Urothelium cell line (cell line): ENCODE measurements at places on chromosomes 11 and 22.

- no peak for DNase-seq
These were observed 20.7 kb downstream of the CDKN1C start for GRCh38 chr11:2864901-2865300.

DNA sequence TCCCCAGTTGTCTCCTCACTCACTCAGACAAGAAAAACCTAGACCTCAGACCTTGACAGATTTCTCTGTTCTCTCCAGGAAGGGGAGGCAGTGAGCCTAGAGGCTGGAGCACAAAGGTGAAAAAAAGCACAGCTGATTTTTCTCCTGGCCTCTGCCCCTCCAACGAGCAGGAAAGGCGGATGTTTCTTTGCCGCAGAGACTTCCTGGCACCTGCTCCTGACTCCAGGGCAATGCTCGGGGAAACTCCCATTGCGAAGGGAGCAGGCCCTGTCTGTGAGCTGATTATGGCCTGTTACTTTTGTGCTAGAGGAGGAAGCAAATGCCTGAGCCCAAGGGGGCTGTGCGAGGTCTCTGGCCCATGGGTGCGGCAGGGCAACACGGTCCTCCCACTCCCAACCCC, 25.4 kb downstream of the MS4A10 start:
- no peak for DNase-seq

GRCh38 chr22:40426594-40427333, 56.4 kb downstream of the SGSM3 start:
- DNase-seq = no peak

DNA sequence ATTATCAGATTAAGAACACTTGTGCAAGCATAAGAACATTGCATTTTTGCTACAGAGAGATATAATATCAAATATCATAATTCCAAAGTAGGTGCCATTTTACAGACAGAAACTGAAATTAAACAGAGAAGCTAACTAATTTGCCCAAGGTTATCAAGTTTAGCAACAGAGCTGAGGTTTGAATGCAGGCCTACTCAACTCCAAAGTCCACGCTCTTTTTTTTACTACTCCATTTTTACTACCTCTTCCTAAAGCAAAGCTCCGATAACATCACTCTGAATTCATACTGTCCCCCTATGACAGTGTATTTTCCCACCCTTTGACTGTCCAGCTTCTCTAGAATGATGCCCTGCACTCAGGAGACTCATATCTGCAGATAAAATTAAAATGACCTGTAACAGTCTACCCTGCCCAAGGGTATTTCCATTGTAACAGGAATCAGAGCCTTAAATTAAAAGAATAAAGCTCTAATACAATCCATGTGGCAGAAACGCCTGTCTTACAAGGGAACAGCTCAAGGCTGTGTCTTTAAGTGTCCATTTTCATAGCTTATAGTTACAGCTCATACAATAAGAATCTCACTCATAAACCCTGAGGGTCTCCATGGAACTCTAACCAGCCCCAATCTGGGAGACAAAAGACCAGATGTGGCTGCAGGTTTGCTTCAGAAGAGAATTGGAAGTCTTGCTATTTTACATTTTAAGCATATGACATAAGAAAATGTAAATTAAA, 36.8 kb downstream of the ALG9 start:
- no peak for DNase-seq

- DNase-seq = no peak
These were observed 273.4 kb downstream of the TTC28 start for GRCh38 chr22:28406246-28406645.

- DNase-seq = no peak
These were observed 297.2 kb upstream of the ANO5 start for GRCh38 chr11:21895686-21896085.

GRCh38 chr22:31750365-31751284, 693 bp upstream of the PRR14L start:
- no peak for DNase-seq

- no peak for DNase-seq
These were observed 54.6 kb upstream of the CHRM4 start for GRCh38 chr11:46445920-46446771.

DNA sequence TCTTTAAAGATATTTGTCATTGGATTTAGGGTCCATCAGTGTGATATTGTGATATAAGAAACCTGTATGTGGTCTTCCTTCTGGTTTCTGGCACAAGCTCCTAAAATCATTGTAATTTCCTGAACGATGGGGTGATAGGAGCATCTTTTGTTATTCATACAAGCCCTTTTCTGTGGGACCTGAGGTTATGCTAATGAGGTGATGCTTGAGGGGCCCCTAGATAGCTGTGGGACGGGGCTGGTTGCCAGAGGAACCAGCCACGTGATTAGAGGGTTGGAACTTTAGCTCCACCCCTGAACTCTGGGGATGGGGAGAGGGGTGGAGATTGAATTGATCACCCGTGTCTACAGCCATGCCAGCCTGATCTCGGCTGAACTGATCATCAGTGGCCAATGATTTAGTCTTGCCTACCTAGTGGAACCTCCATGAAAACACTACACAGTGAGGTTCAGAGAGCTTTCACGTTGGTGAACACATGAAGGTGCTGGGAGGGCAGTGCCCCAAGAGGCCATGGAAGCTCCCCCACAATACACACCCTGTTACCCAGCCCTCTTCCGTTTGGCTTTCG, 62.8 kb downstream of the BCR start:
- no peak for DNase-seq

GRCh38 chr11:96384156-96384555, 5.6 kb downstream of the CCDC82 start:
- DNase-seq = no peak

DNA sequence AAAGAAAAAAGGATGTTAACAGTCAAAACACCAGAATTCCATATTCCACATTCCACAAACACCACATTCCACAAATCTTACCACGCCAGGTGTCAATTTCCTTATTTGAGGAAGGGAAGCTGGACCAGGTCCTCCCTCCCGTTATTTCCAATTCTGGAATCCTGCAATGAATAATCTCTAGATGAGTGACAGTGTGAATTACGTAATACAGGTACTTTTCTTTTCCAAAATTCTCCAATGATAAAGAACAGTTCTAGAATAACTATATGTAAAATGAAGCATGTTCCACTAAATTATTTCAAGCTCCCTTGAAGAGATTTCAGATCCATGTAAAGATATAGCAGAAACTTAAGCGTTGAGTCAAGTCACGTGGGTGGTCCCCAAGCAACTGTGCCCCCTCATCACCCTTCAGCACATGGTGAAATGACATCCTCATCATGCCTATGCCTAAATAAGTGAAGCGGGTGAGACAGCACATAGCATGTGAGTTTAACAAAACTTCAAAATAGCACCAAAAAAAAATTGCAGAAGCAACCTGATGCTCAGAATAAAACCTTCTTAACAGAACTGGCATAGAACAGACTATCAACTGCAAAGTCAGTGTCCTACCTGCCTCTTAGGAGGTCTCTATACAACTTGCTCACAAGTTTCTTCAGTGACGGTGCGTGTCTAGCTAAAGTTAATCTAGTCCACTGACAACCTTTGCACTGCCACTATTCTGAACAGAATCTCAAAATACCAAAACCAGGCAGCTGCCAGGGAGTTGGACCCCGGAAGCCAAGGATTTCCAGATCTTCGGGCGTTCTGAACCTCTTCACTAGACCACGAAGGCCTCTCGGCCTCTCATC, 876 bp downstream of the NFRKB start:
- no peak for DNase-seq

- DNase-seq = no peak
These were observed 12.2 kb upstream of the DCHS1 start for GRCh38 chr11:6667733-6668374.

GRCh38 chr11:78821371-78822306, 247.0 kb upstream of the NARS2 start:
- DNase-seq = no peak

DNA sequence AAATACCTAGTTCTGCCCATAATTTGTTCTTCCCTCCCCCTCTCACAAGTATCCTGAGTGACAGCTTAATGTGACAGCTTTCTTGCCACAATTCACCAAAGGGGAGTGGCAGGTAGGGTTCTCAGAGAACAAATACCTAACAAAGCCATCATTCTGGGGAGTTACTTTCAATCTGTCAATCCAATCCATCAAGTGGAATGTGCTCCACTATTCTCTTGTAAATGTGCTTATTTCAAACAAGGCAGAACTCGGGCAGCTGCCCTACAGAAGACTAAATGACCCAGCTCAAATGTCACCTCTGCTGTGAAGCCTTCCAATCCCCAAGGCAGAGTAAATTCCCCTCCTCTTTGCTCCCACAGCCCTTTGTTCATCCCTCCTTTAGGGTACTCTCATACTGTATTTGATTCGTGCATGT, 27.8 kb downstream of the LGR4 start:
- DNase-seq = no peak

DNA sequence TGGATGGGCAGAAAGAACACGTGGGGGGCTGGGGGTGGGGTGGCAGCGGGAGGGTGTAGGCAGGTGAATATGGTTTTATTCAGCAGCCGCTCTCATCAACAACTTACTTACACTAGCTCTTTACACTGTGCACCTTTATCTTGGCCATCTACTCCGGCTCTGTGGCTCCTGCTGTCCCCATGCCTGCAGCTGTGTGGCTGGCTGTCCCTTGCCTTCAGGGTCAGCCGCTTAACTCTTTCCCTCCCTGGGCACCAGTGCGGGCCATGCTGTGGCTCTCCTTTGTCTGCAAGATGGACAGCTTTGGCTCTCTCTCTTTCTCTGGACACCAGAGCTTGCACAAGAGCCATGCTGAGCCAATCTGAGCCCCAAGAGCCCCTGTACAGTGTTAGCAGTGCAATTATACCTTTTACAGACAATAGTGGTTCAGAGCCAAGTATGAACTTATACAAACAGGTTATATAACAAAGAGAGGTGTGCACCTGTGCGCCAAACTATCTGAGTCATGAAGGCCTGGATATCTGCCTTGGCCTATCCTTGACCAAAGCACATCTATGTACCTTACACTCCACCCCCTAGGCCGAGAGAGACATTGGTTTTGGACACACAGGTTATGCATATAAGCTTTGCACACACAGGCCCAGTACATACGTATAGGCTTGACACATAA, 94.3 kb upstream of the CTSC start:
- no peak for DNase-seq

- DNase-seq = no peak
These were observed 389.3 kb downstream of the KCNA4 start for GRCh38 chr11:29627541-29627940.

GRCh38 chr22:27391092-27391770, 410.3 kb downstream of the MN1 start:
- no peak for DNase-seq

DNA sequence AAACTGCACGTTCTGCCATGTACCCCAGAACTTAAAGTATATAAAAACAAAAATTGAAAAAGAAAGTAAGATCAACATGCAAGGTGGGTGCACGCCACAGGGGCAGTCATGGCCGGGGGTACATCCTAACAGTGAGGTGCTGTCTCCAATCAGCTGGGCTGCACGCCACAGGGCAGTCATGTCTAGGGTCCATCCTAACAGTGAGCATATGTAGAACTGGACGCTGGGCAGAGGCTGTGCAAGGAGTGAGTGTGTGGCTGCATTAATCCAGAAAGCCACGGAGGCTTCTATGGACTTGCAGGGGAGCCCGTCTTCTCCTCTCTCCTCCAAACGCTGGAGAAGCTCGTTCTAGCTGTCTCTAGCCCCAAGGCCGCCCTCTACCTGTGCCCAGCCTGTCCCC, 1105.0 kb downstream of the BRD1 start:
- no peak for DNase-seq

GRCh38 chr11:80462211-80462610, 1021.4 kb upstream of the TENM4 start:
- peak; percentile 29 for DNase-seq

DNA sequence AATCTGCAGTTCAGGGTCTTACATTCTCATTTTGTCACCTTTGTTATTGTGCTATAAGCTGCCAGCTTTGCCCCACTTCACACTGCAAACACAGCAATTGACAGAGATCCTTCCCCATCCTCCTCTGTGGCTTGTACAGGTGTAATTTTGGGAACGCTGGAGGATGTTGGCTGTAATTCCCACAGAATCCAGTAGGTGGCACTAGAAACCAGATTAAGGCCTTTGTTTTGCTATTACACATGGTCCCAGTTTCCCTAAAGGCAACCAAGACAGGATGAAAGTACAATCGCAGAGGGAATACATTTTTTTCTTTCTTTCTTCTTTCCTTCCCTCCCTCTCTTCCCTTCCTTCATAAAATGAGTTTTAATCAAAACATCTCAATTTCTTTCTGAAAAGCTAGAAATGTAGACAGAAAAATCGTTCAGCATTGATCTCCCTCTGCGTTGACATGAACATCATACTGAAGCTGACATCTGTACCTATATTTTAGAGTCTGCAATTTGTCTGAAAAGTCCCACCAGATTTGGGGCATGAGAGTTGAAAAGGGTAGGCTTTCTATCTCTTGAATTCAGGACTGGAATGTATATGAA, 21.3 kb upstream of the NELL1 start:
- peak; percentile 68 for DNase-seq

DNA sequence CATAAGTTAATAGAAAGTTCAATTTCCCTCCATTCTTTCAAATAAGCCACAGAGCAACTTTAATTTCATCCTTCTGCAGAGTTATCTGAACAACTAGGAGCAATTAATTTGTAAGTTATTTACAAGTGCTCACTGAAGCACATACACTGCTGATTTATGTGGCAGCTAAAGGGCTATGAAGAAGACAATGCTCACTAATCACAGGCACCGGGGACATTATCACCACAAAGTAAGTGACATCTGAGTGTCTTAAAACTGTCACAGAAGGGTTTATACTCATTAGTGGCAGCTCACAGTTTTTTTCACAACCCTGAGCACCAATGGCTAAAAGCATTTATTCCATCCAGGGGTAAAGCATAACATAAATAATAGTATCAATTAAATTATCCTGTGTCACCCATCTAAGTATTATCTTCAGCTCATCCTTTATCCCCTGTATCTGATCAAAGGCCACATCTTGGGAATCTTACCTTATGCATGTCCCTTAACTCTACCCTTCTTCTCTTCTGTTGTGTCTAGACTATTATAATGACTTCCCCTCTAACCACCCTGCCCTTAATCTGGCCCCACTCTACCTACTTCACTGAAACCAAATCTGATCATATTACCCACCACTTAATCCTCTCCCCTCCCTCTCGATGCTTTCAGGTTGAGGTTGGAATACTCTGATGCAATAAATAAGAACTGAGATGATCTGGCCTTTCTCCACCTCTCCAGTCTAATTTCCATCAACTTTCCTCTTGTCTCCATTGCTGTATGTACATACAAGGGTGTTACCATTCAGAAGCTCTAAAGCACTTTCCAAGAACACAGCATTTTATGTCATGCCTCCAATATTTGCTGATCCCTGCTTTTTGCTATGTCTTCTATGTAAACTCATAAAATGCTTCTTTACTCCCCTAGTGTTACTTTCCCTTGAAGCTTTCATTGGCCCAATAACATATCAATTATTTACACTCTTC, 252.7 kb downstream of the CASP12 start:
- DNase-seq = no peak

- DNase-seq = no peak
These were observed 6.9 kb downstream of the GTPBP1 start for GRCh38 chr22:38712486-38713207.
